Aorta (tissue), 5 donors: ENCODE measurements at places on chromosomes 7 and 10. TPM values are rescaled to one million over a fixed set of nuclear protein-coding genes. Genes with fewer than 3 reads are reported as not detected.

- H3K4me3 ChIP-seq = no peak overlapping the region
- no peaks in the 10 kb centered on the region for H3K4me1 ChIP-seq
- H3K27ac ChIP-seq = no peak overlapping the region
- H3K27me3 ChIP-seq = no peaks in the 10 kb centered on the region
- no peak for DNase-seq
- H3K36me3 ChIP-seq = no peaks in the 10 kb centered on the region
These were observed 12.8 kb downstream of the SPOCK2 start for GRCh38 chr10:72075376-72076115.

- peaks cover 6% of the 10 kb centered on the region for H3K4me1 ChIP-seq
- no peak overlapping the region for H3K27ac ChIP-seq
- no peaks in the 10 kb centered on the region for H3K36me3 ChIP-seq
- H3K27me3 ChIP-seq = no peaks in the 10 kb centered on the region
- H3K4me3 ChIP-seq = no peak overlapping the region
These were observed 707.5 kb upstream of the FZD8 start for GRCh38 chr10:36349445-36350078.

DNA sequence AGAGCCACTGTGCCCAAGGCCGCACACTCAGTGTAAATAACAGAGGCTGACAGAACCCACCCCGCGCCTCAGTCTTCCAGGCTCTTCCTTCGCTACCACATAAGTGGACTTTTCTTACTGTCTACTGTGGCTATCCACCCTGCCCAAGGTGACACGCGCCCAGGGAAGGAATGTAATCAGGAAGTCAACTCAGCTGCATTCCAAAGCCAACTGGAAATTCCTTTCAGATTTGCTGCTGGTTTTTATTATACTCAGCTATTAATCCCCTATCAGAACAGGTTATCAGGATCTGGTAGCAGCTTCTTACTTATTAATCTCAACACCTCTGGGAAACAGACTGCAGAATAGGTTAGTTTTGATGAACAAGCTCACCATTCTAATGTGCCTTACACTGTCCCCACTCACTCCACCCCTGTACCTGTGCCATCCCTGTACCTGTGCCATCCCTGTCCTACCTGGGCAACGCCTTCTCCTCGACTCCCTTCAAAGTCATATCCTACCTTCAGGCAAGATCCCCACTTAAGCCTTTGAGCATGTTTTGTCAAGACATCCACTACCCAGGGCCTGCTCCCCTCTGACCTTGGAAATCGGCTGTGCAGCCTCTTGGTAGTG, 90.7 kb downstream of the NHLRC2 start:
- H3K36me3 ChIP-seq = no peaks in the 10 kb centered on the region
- H3K27me3 ChIP-seq = no peaks in the 10 kb centered on the region
- no peaks in the 10 kb centered on the region for H3K4me1 ChIP-seq
- no peak overlapping the region for H3K27ac ChIP-seq
- H3K4me3 ChIP-seq = no peak overlapping the region

- no peaks in the 10 kb centered on the region for H3K27me3 ChIP-seq
- no peaks in the 10 kb centered on the region for H3K36me3 ChIP-seq
- DNase-seq = no peak
- no peak overlapping the region for H3K27ac ChIP-seq
These were observed 200.4 kb downstream of the FAM107B start for GRCh38 chr10:14574291-14574690.

DNA sequence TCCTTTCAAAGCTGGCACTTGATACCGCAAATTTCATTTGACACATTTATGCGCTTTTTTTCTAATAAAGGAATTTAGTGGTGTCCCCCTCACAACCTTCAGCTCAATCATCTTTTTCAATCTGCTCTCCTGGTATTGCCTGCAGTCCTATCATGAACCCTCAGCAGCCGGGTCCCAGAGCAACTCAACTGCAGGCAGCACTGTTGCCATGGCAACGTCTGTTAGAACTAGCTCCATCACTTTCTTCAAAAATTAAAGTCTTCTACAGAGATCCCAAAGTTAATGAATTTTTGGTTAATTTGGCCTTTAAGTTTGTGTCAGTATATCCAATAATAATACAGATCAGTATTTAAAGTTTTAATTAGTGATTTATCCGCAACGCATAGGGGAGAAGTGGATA, 136.1 kb upstream of the TARP start:
- no peak overlapping the region for H3K27ac ChIP-seq
- no peaks in the 10 kb centered on the region for H3K27me3 ChIP-seq
- H3K4me3 ChIP-seq = no peak overlapping the region
- H3K4me1 ChIP-seq = no peaks in the 10 kb centered on the region
- no peak for DNase-seq

Gene PANK1
- total RNA-seq = 1.4 TPM
